ENCODE measurements at places on chromosomes 13 and 19.

DNA sequence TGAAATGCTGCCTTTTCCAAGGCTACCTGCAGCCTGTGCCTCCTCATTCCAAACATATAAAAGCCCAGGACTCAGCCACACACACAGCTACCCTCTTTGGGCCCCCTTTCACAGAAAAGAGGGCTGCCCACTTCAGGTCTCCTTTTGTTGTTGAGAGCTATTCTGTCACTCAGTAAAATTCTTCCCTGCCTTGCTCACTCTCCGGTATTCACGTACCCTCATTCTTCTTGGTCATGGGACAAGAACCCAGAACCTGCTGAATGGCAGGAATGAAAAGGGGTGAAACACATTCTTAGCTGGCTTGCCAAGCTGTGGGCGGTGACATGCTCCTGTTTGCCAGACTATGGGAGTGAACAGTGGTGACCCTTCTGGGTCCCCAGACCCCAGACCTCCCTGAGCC lies 338.0 kb upstream of the ATXN8OS start:
- no peak for DNase-seq
- no peak overlapping the region for H3K4me3 ChIP-seq
- no peaks in the 10 kb centered on the region for H3K4me1 ChIP-seq
- no peak overlapping the region for H3K27ac ChIP-seq
- H3K27me3 ChIP-seq, result no peaks in the 10 kb centered on the region

DNA sequence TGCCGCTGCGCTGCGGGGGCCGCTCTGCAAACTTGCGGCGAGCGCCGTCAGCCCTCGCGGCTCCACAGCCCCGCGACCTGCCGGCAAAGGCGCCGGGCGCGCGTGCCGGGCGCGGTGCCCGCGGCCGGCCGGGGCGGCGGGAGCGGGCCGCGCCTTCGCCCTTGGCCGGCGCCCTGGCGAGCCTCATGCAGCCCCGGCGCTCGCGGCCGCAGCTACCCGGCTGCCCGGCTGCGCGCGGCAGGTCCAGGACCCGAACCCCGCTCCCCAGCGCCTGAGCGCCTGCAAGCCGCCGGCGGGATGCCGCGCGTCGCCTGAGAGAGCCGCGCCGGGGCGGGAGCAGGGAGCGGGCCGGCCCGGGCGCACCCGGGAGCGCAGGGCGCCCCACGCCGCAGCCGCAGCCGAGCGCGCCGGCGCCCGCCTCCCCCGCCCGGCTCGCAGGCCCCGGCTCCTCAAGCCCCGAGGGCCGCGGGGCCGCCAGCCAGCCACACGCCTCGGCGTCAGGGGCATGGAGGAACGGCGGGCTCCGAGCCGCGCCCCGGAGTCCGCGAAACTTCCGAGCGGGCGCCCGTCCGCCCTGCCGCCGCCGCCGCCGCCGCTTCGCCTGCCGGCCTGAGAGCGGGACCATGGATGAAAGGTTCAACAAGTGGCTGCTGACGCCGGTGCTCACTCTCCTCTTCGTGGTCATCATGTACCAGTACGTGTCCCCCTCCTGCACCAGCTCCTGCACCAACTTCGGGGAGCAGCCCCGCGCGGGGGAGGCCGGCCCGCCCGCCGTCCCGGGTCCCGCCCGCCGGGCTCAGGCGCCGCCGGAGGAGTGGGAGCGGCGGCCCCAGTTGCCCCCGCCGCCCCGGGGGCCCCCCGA lies 564 bp downstream of the HS6ST3 start:
- H3K36me3 ChIP-seq, result no peaks in the 10 kb centered on the region
- peak overlapping the region; percentile 50 for H3K4me3 ChIP-seq
- H3K27ac ChIP-seq, result no peak overlapping the region
- DNase-seq, result no peak
- H3K27me3 ChIP-seq, result no peaks in the 10 kb centered on the region

GRCh38 chr19:41288673-41289530 lies 21.1 kb upstream of the CCDC97 start:
- no peak overlapping the region for H3K4me3 ChIP-seq
- no peaks in the 10 kb centered on the region for H3K27me3 ChIP-seq
- no peak for DNase-seq
- H3K36me3 ChIP-seq, result peaks cover 94% of the 10 kb centered on the region

DNA sequence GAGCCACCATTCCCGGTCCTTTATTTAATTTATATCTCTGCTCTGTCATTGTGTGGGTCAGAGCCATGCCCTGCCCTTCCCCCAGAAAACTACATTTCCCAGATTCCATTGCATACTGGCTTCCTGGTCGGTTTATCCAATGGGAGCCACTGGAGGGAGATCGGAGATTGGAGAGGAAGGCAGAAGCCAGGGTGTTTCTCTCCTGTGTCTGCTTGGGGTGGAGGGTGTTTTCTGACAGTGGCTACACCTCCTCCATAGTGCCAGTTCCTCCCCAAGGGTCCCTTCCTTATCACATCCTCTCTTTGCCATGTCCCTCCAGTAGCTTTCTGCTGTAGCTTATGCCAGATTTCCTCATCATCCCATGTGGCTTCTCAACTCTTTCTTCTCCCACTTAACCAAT lies 19.0 kb downstream of the OLFM2 start:
- no peak for DNase-seq
- no peak overlapping the region for H3K4me3 ChIP-seq
- no peaks in the 10 kb centered on the region for H3K36me3 ChIP-seq
- no peak overlapping the region for H3K27ac ChIP-seq
- peaks cover 4% of the 10 kb centered on the region for H3K27me3 ChIP-seq

DNA sequence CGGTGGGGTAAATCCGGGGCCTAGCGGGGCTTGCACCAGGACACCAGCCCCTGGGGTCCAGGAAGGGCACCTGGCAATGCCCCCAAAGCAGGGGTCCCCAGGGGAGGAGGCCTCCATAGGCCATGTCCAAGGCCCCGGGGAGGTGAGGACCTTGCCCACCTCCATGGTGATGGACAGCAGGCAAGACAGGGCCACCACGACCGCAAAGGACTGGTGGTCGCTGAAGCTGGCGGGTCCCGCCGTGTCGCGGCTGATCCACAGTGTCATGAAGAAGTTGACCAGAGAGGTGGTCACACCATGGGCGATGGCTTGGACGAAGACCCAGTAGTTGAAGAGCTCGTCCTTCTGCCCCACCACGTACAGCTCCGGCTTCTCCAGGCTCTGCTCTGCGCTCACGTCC lies 26.8 kb downstream of the ATP8B3 start:
- H3K4me3 ChIP-seq, result no peak overlapping the region
- peaks cover 8% of the 10 kb centered on the region for H3K4me1 ChIP-seq
- no peak overlapping the region for H3K27ac ChIP-seq

DNA sequence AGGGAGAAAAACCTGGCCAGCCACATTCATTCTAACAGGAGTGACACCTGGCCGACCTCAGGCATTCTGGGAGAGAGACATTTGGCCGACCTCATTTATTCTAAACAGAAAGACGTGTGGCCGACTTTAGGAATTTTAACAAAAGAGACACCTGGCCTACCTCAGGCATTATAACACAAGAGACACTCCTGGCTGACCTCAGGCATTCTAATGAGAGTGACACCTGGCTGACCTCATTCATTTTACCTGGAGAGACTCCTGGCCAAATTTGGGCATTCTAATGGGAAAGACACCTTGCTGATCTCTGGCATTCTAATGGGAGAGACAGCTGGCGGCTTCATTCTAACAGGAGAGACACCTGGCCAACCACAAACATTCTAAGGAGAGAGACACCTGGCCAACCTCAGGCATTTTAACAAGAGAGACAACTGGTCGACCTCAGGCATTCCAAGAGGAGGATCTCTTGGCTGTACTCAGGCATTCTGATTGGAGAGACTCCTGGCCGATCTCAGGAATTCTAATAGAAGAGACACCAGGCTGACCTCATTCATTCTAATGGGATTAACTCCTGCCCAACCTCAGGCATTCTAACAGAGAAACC lies 1353.9 kb downstream of the UQCRFS1 start:
- H3K27me3 ChIP-seq, result no peaks in the 10 kb centered on the region
- no peak overlapping the region for H3K27ac ChIP-seq
- DNase-seq, result no peak
- H3K36me3 ChIP-seq, result no peaks in the 10 kb centered on the region

GRCh38 chr13:97100821-97101220 lies 106.5 kb upstream of the OXGR1 start:
- no peak overlapping the region for H3K27ac ChIP-seq
- H3K36me3 ChIP-seq, result no peaks in the 10 kb centered on the region
- DNase-seq, result no peak
- H3K4me3 ChIP-seq, result no peak overlapping the region
- H3K27me3 ChIP-seq, result no peaks in the 10 kb centered on the region

- no peaks in the 10 kb centered on the region for H3K4me1 ChIP-seq
- H3K27ac ChIP-seq, result peak overlapping the region; percentile 55
- no peak for DNase-seq
- H3K4me3 ChIP-seq, result no peak overlapping the region
- H3K27me3 ChIP-seq, result no peaks in the 10 kb centered on the region
Observed at GRCh38 chr13:100547791-100548201, 40.8 kb downstream of the GGACT start.

DNA sequence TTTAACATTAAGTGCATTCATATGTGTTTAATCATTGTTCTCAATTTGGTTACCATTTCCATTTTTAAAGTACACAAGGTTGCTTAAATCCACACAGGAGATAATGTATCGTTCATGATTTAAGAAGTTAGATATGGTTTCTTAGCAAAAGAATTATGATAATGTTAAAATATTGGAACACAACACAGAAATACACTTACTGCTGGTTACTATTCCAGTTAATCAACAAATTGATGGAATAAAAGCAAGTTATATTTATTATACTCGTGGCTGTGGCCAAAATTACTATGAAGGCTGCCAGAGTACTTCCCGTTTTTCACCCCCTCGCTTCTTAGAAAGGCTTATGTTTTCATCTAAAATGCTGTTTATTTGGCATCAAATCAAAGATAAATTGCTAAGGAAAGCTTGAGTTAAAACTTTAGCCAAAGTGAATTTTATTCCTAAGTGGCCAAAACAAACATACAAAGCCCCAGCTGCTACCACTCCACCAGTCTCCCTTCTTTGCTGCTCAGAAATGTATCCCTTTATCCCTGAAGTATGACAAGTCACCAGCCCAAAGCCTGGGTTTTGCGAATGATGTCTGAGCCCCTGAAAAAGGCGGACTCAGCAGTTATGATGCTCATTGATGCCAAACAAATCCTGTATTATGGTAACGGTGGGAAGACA lies 27.7 kb downstream of the LCP1 start:
- peaks cover 18% of the 10 kb centered on the region for H3K36me3 ChIP-seq
- no peaks in the 10 kb centered on the region for H3K27me3 ChIP-seq
- H3K27ac ChIP-seq, result no peak overlapping the region
- no peak overlapping the region for H3K4me3 ChIP-seq
- no peaks in the 10 kb centered on the region for H3K4me1 ChIP-seq

DNA sequence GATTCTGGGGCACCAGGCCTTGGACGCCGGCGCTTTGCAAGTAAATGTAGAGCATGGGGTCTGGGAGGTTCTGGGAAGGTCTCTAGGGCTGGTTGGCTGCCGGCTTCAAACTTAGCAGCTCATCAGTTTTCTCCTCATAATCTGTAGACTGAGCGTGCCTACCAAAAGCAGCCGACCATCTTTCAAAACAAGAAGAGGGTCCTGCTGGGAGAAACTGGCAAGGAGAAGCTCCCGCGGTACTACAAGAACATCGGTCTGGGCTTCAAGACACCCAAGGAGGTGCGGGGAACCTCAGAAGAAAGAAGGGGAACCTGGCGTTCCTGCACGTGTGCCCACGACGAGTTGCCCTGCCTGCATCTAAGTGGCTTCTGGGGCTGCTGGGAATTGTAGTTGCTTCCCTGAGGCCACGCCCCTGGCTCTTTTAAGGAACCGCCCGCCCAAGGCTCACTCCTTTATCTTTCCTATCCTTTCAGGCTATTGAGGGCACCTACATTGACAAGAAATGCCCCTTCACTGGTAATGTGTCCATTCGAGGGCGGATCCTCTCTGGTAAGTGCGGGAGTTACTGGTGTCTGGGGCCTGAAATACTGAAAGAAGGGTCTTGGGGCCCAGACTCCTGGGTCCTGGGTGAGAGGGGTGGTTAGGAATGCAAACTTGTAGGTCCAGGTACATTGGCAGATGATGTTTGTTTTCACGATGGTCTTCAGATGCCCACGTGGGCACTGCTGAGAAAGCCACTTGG lies 984 bp downstream of the RPS11 start:
- peak overlapping the region; percentile 89 for H3K4me3 ChIP-seq
- H3K27ac ChIP-seq, result peak overlapping the region; percentile 97
- no peaks in the 10 kb centered on the region for H3K27me3 ChIP-seq
- peaks cover 39% of the 10 kb centered on the region for H3K4me1 ChIP-seq
- DNase-seq, result no peak

DNA sequence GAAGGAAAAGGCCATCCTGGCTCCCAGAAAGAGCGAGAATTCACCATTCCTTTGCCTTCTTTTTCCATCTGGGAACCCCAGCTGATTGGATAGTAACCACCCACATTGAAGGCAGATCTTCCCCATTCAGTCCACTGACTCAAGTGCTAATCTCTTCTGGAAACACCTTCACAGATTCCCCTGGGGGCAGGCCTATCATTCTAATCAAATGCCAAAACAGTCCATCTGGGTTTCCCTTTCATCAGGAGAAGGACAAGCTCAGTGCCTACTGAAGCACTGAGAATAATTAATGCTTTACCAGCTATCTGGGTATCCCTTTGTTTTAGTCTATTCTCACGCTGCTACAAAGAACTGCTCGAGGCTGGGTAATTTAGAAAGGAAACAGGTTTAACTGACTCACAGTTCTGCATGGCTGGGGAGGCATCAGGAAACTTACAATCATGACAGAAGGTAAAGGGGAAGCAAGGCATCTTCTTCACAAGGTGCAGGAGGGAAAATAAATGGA lies 293.2 kb downstream of the ENOX1 start:
- no peak for DNase-seq
- H3K4me1 ChIP-seq, result no peaks in the 10 kb centered on the region
- H3K4me3 ChIP-seq, result no peak overlapping the region
- H3K27ac ChIP-seq, result no peak overlapping the region

GRCh38 chr13:24615911-24616472 lies 64.2 kb upstream of the ATP12A start:
- no peak overlapping the region for H3K27ac ChIP-seq
- H3K27me3 ChIP-seq, result no peaks in the 10 kb centered on the region
- no peaks in the 10 kb centered on the region for H3K36me3 ChIP-seq
- H3K4me3 ChIP-seq, result no peak overlapping the region
- no peak for DNase-seq

DNA sequence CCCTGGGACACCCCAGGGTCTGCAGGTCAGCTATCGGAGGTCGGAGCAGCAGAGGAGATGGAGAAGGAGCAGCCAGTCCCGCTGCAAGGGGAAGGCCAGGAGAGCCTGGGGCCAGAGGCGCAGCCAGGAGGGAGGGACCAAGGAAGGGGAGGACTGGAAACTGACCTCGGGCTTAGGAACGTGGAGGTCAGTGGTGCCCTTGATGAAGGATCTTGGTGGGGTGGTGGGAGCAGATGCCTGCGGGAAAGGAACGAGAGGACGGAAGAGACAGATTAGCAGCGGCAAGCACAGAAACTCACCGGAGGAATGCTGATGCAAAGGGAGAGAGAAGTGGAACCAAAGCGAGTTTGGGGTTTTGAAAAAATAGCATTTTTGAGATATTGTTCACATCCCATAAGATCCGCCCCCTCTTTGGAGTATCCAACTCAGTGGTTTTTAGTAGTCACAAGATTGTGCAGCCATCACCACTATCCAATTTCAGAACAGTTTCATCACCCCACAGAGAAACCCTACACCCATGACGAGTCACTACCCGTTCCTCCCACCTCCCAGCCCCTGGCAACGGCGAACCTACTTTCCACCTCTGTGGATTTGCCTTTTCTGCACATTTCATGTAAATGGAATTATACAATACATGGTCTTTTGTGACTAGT lies 22.1 kb downstream of the PLEKHF1 start:
- no peak for DNase-seq
- no peaks in the 10 kb centered on the region for H3K27me3 ChIP-seq
- H3K4me3 ChIP-seq, result no peak overlapping the region

Data from upper lobe of left lung (tissue), 6 donors.